ENCODE measurements at places on chromosomes 5 and 9. TPM values are rescaled to one million over a fixed set of nuclear protein-coding genes. Genes with fewer than 3 reads are reported as not detected.

BAAT gene
- 0.58 TPM for total RNA-seq

WDR31 gene
- 1.1 TPM for total RNA-seq

FAM169A gene
- 6.2 TPM for total RNA-seq

GARIN3 gene
- total RNA-seq: not detected

AFF4 gene
- 17.2 TPM for total RNA-seq

MSMP gene
- not detected for total RNA-seq

PFN3 gene
- not detected for total RNA-seq

PCDHGA4 gene
- total RNA-seq: 0.10 TPM

TRAF1 gene
- total RNA-seq: 8.1 TPM

INSL6 gene
- total RNA-seq: not detected

FUT7 gene
- total RNA-seq: not detected

PTCD2 gene
- 10.9 TPM for total RNA-seq

WDR55 gene
- total RNA-seq: 29.9 TPM

UBE2R2 gene
- 47.7 TPM for total RNA-seq
